ENCODE measurements at places on chromosomes 1 and 21. TPM values are rescaled to one million over a fixed set of nuclear protein-coding genes. Genes with fewer than 3 reads are reported as not detected.

SLC35F3 gene
- total RNA-seq: not detected

- DNase-seq: no peak
Observed at GRCh38 chr21:33027401-33028286, 1.9 kb downstream of the OLIG2 start.

DNA sequence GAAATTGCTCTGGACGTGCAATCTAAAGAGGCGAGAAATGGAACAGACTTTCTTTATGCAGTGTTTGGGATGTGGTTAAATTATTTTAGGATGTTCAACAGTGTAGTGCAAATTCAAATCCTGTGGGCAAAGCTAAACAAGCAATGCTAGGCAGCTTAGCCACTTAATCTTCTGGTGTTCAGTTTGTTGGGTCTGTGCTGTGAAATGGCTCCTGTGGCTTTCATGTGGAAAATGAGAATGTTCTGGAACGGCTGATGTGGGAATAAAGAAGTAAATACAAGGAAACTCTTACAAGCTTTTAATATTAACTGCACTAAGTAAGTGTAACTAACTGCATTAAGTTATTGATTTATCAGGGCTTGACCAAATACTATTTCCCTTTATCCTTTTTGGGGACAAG is 766.6 kb downstream of the ADGRL2 start:
- DNase-seq: no peak

GRCh38 chr1:52970149-52970548 is 43.1 kb downstream of the SCP2 start:
- no peak for DNase-seq
